Left renal pelvis (tissue), 4 donors: ENCODE measurements at places on chromosomes 4 and X. TPM values are rescaled to one million over a fixed set of nuclear protein-coding genes. Genes with fewer than 3 reads are reported as not detected.

Gene GPR82
- polyA plus RNA-seq = 0.09 TPM

Gene BMP3
- 22.5 TPM for polyA plus RNA-seq

Gene SPANXB1
- polyA plus RNA-seq = not detected

Gene ASB12
- 0.63 TPM for polyA plus RNA-seq

Gene TDO2
- 3.0 TPM for polyA plus RNA-seq

Gene PNMA6A
- polyA plus RNA-seq = 6.1 TPM
